ENCODE measurements at places on chromosomes 12 and 14.

GRCh38 chr14:88327497-88327896, 4.4 kb upstream of the KCNK10 start:
- DNase-seq = no peak

DNA sequence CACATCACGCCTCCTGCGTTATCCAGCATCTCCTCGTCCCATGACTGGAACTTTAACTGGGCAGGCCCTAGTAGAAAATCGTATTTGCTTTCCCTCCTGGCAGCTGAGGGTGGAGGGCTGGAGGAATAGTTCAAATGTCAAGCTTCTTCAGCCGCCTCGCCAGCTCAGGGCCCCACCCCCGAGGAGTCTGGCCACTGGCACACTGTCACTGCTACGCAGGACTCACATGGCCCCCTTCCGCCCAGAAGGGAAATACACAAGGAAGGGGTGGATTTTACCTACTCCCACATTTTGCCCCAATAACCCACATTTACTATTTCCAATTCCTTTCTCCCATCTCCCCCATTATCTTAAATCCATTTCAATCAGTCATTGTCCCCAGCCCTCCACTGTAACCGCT, 8.6 kb downstream of the SLC6A13 start:
- no peak for DNase-seq

GRCh38 chr14:61747342-61747741, 14.9 kb upstream of the SNAPC1 start:
- DNase-seq = no peak

- no peak for DNase-seq
Observed at GRCh38 chr12:105261010-105261409, 25.0 kb upstream of the APPL2 start.

GRCh38 chr14:56760164-56760914, 49.9 kb downstream of the OTX2 start:
- DNase-seq = no peak
